ENCODE measurements at places on chromosomes 12 and 14.

- H3K27ac ChIP-seq = no peak overlapping the region
- no peaks in the 10 kb centered on the region for H3K36me3 ChIP-seq
- no peaks in the 10 kb centered on the region for H3K4me1 ChIP-seq
- H3K27me3 ChIP-seq = peaks cover 34% of the 10 kb centered on the region
- DNase-seq = no peak
These were observed 23.8 kb upstream of the CISTR start for GRCh38 chr12:53775478-53776145.

DNA sequence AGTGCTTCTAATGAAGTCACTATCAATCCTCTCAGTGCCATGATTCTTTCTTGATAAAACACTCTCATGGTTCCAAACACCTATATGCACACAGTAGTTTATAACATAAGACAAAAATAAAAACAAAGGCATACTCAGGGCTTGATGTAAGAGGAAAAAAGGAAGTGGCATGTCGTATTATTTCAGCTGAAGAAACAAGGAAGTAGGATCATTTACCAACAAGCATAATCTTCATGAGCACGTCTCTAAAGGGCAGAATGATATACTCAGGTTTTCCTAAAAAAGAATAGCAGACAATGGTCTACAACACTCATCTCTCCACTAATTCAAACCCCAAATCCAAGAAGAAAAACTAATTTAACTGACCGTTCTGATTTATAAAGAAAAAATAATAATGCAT lies 33.9 kb downstream of the NUMB start:
- H3K36me3 ChIP-seq = peaks cover 7% of the 10 kb centered on the region
- H3K27me3 ChIP-seq = no peaks in the 10 kb centered on the region
- no peak for DNase-seq
- H3K4me1 ChIP-seq = peaks cover 20% of the 10 kb centered on the region
- no peak overlapping the region for H3K27ac ChIP-seq

GRCh38 chr12:700016-700415 lies 36.8 kb upstream of the NINJ2 start:
- H3K27ac ChIP-seq = no peak overlapping the region
- H3K4me1 ChIP-seq = peaks cover 27% of the 10 kb centered on the region
- H3K27me3 ChIP-seq = peaks cover 4% of the 10 kb centered on the region
- no peak overlapping the region for H3K4me3 ChIP-seq
- DNase-seq = no peak
- H3K36me3 ChIP-seq = peaks cover 7% of the 10 kb centered on the region

- peaks cover 73% of the 10 kb centered on the region for H3K4me1 ChIP-seq
- H3K27ac ChIP-seq = peak overlapping the region; percentile 97
- peak overlapping the region; percentile 90 for H3K4me3 ChIP-seq
- peaks cover 76% of the 10 kb centered on the region for H3K36me3 ChIP-seq
- H3K27me3 ChIP-seq = no peaks in the 10 kb centered on the region
These were observed 4.1 kb downstream of the CLEC2D start for GRCh38 chr12:9673404-9674225.

GRCh38 chr12:6047249-6048237 lies 76.9 kb downstream of the VWF start:
- H3K27me3 ChIP-seq = peaks cover 5% of the 10 kb centered on the region
- no peaks in the 10 kb centered on the region for H3K4me1 ChIP-seq
- DNase-seq = no peak
- H3K36me3 ChIP-seq = no peaks in the 10 kb centered on the region
- no peak overlapping the region for H3K27ac ChIP-seq

GRCh38 chr14:75494896-75495295 lies 27.4 kb upstream of the BATF start:
- no peaks in the 10 kb centered on the region for H3K27me3 ChIP-seq
- H3K27ac ChIP-seq = peak overlapping the region; percentile 36
- H3K36me3 ChIP-seq = peaks cover 3% of the 10 kb centered on the region
- H3K4me1 ChIP-seq = peaks cover 76% of the 10 kb centered on the region
- DNase-seq = no peak

- H3K36me3 ChIP-seq = peaks cover 45% of the 10 kb centered on the region
- no peaks in the 10 kb centered on the region for H3K27me3 ChIP-seq
- H3K27ac ChIP-seq = peak overlapping the region; percentile 95
- H3K4me1 ChIP-seq = peaks cover 69% of the 10 kb centered on the region
- peak overlapping the region; percentile 83 for H3K4me3 ChIP-seq
These were observed 5.9 kb downstream of the ITGB7 start for GRCh38 chr12:53201177-53201541.
